ENCODE measurements at places on chromosomes 1 and 21.

DNA sequence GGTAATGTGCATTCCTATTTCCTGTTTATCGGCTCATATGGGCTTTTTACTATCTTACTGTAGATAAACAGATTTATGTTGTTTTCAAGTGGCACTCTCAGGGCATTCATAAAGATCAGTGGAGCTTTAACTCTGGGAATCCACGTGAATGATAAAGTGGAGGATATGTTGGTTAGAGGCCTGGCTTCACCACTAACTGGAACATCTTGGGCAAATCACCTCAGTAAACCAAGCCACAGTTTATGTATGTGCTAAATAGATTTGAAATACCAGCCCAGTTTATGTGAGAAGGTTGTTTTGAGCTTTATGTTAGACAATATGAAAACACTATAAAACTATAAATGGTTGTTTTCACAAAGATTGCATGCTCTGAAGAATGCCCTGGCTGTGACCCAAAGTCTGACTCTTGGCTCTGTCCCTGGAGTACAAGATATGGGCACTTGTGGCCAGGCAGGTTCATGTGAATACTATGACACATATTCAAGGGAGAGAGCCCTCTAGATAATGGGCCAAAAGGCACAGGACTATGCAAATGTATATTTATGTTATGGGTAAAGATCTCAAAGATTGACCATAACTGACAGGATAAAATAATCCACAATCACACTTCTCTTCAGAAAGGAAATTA lies 36.7 kb downstream of the FAM163A start:
- DNase-seq: no peak

DNA sequence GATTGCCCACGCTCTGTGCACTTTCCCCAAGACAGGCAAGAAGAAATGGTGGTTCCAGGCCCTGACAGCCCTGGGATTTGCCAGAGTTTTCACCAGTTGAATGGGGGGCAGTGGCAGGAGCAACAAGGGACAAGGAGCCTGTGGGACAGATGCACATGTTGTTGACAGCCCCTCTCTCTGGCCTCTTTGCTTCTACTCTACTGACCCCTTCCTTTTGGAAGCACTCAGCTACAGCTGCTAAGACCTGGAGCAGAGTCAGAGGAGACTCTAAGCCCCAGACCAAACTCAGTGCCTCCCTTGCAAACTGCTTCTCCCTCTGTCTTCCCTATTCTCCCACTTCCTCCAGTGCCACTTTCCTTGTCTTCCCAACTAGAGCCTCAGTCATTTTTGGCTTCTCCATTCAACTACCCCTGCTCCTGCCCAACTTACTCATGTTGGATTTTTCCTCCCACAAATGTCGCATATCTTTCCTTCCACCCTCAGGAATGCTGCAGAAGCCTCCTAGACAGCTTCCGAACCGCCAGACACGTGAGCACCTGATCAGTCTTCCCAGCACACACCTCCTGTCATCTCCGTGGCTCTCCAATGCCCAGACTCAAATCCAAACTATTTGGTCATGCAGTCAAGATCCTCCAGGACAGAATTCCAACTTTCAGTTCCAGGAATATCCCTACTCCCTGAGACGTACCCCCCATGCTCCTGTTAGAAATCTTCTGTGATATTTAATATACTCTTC lies 9.1 kb downstream of the INKA2 start:
- no peak for DNase-seq

- no peak for DNase-seq
Measured at GRCh38 chr1:187763465-187763864, 934.7 kb downstream of the PLA2G4A start.

DNA sequence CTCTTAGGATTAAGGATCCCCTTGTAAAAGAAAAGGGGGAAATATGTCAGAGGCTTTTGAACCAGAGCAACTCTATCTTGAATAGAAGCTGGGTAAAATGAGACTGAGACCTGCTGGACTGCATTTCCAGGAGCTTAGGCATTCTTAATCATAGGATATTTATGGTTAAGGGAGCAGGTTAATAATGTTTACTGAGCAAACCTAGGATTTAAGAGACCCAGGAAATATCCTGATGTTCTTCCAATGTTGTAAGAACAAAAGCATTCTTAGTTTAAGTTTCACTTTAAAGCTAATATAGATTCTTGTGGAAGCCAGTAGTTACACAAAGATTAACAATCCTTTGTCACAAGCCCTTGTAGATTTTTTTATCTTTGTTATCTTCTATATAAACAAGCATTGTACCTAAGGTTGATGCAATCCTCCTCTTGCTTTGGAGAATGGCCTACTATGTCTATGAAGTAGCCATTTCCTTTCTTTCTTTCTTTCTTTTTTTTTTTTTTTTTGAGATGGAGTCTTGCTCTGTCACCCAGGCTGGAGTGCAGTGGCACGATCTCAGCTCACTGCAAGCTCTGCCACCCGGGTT lies 570.2 kb upstream of the BEND5 start:
- DNase-seq: no peak

DNA sequence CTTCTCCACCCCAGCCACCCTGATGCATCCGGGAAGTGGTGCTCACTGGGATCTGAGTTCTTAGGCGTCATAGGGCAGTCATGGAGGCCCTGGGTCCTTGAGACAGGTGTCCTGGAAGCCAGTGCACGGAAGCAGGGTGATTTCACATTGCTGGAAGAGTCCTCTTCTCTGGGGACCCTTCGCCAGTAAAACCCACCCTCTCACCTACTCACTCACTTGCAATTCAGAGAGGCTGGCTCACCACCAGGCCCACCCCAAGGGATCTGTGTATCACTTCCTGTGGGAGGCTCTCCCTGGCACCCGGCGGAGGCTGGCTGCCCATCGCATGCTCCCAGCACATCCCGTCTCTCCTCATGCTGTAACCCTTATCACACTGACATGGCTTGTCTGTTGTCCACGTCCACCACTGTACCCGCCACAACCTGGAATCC lies 40.2 kb upstream of the EPS8L3 start:
- DNase-seq: no peak

GRCh38 chr1:182672487-182672836 lies 11.9 kb downstream of the RGS8 start:
- no peak for DNase-seq

DNA sequence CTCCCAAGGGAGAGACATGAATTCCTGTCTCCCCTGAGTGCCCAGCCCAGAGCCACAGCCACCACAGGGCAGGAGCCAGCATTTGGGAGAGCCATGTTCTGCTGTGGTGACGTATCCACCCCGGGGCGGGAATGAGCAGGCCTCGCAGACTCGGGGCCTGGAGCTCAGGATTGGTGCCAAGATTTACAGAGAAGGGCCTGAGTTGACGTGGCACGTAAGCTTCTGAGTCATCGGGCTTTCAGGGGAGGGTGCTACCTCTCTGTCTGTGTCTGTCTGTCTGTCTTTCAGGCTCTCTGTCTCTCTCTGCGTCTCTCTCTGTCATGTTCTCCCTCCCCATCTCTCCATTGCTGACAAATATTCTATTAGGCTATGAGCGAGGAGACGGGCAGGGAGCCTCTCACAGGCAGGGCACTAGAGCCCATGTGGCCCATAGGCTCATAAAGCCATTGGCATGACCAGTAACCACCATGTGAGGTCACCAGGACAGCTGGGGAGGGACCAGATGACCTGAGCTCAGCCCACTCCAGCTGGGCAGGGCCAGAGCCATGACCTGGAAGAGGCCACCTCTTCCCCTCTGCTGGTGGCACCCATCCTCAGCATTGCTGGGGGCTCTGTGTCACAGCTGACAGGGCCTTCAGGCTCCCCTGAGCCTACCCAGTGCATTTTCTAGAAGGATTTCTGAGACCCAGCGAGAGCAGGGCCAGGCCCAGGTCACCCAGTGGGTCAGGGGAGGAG lies 300.0 kb upstream of the VAMP3 start:
- DNase-seq: peak; percentile 96

DNA sequence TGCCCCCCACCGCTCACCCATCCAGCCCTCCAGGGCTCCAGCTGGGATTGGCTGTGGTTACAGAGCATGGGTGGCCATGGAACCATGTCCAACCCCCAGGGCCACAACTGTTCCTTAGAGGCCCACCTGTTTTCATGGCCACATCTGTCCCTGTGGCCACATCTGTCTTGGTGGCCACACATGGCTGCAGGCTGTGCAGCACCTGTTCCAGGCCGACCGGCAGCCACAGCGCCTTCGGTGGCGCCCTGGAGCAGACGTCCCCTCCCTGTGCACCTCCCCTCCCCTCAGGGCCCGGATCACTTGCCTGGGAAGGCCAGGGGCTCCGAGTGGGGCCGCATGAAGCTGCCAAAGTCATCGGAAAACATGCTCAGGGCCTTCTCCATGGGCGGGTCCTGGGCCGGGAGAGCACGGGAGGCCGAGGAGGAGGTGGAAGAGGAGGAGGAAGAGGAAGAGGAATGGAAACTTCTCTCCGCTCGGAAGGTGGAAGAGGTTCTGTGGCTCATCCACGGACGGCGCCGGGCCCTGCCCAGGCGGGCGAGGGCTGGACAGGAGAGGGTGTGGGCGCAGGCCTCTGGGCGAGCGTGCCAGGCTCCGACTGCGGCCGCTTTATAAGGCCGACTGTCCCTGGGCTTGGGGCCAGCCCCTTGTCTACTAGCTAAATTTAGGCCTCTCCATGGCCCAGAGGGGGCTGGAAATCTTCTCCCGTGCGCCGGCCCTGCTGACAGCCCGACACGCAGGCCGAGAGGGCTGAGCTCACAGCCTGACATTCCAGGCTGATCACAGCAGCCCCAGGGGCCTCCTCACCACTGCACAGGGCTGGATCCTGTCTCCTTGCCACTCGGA lies at the start of gene HSPB7:
Gene HSPB7 (minus strand): TSS at position 583 of the 843 bp plus-strand sequence. CDS start 80 bp downstream, at position 503.
- DNase-seq: no peak

DNA sequence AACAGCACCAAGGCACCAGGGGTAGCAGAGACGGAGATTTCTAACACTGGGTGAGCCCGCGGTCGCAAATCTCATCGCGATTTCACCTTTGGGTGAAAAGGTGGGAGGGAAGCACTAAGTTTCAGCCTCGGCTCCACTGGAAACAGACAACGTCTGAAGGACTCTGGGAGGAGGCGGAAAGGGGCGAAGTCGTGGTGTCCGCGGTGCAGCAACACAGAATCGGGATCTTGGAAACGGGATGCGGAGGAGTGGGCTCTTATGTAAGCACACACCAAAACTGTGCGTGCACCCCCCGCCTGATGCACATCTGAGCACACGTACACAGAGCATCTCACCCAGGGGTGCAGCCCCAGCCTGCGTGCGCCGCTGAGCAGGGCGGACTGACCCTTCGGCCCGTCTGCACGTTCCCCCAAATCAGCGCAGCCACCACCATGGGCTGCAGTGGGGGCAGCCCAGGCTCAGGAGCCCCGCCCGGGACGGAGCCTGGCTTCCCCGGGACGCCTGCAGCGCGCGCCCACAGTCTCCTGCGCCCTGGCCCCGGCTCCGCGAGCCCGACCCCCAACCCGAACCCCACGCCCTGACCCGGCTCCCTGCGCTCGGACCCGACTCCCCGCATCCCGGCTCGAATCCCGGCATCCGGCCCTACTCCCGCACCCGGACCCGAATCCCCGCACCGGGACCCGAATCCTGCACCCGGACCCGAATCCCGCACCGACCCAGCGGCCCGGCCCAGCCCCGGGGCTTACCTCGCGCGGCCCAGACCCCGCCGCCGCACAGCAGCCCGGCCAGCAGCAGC lies 670 bp downstream of the CLSTN1 start:
- no peak for DNase-seq

DNA sequence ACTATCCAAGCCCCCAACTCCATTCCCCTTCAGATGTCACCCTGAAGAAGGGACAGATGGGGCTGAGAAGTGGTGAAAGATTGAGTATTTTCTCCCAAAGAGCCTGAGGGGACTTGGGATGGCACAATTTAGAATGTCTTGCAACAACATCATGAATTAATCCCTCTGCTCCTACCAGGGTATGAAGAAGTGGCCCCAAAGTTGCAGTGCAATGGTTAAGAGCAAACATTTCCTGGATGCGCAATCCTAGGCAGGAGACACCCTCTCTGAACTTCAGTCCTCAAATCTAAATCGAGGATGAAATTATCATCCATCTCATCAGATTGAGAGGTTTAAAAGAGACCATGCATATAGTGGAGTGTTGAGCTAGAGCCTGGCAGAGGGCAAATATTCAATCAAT lies 28.6 kb upstream of the CITED4 start:
- DNase-seq: no peak

GRCh38 chr1:174352883-174353608 lies 94.7 kb upstream of the GPR52 start:
- no peak for DNase-seq

GRCh38 chr1:44345187-44345775 lies 9.8 kb downstream of the ERI3 start:
- no peak for DNase-seq
